Progenitor cell of endocrine pancreas (in vitro differentiated cells): ENCODE measurements at places on chromosomes 2 and 18.

DNA sequence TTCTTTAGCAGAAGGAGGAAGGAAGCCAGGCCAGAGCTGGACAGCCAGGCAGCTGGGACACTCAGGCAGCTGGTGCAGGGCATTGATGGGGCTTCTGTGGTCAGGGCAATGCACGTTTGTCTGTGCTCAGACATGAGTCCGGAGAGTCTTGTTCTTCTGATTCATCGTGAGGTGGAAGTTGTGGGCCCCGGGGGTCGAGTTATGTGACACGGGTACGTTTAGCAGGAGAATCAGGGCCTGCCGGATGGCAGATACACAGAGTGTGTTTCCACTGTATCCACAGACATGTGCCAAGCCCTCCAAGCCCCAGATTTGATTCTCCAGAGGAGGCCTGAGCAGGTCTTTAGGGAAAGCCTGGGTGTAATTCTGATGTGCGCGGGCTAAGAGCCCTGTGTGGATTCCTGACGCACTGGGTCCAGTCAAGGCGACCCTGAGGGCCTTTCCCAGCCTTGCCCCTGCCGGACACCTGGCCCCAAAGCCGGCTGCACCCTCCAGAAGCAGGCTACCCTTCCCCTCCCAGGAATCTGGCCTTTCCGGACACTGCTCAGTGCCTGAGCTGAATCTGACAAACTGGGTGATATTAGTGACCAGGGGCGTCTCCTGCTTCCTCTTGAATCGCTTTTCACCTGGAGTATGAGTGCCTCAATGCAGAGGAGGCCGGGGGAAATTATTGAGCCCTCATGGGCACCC, 10.1 kb downstream of the ARHGEF4 start:
- no peak for DNase-seq

GRCh38 chr2:113720167-113720566, 36.3 kb downstream of the SLC35F5 start:
- no peak for DNase-seq

GRCh38 chr2:48479915-48480314, 50.0 kb upstream of the STON1 start:
- DNase-seq, result no peak

GRCh38 chr18:63321291-63321690, 1.7 kb upstream of the BCL2 start:
- no peak for DNase-seq

GRCh38 chr2:65050931-65051330, 5.3 kb upstream of the CEP68 start:
- DNase-seq, result no peak

- no peak for DNase-seq
These were observed 12.7 kb upstream of the IL18R1 start for GRCh38 chr2:102342888-102343287.

- DNase-seq, result no peak
These were observed 42.7 kb upstream of the ACTR3 start for GRCh38 chr2:113847144-113847543.

- no peak for DNase-seq
These were observed 80.6 kb downstream of the ARHGAP15 start for GRCh38 chr2:143209570-143210445.
